ENCODE measurements at places on chromosomes 7 and 10.
A peak's percentile ranks its signal among the peaks of the same experiment; 100 is the strongest.

- peak; percentile 8 for DNase-seq
These were observed 181.3 kb upstream of the FZD1 start for GRCh38 chr7:91082852-91083495.

GRCh38 chr10:52701647-52702046, 70.9 kb downstream of the MBL2 start:
- DNase-seq = no peak

DNA sequence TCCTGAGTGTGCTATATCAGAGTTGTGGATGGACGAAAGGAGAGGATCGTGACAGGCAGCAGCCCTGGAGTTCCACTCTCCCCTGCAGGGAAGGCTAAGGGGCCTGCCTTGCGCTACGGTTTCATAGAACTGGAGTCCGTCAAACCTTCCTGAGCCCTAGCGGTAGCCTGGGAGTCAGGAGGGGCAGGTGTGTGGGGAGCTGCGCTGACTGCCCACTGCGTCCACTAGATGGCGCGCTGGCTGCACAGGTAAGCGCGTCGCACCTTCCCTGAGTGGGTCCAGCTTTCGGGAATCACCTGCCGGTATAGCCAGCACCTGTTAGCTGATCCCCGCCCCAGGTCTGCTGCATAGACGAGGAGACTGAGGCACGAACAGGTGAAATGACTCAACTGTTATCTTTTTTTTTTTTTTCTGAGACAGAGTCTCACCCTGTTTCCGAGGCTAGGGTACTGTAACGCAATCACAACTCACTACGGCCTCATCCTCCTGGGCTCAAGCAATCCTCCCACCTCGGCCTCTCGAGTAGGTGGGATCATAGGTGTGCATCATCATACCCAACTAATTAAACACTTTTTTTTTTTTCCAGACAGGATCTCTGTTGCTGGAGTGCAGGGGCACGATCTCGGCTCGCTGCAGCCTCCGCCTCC, 20.2 kb upstream of the BAIAP2L1 start:
- peak; percentile 73 for DNase-seq

GRCh38 chr10:78972160-78972946, 96.4 kb upstream of the ZMIZ1 start:
- DNase-seq = peak; percentile 49

DNA sequence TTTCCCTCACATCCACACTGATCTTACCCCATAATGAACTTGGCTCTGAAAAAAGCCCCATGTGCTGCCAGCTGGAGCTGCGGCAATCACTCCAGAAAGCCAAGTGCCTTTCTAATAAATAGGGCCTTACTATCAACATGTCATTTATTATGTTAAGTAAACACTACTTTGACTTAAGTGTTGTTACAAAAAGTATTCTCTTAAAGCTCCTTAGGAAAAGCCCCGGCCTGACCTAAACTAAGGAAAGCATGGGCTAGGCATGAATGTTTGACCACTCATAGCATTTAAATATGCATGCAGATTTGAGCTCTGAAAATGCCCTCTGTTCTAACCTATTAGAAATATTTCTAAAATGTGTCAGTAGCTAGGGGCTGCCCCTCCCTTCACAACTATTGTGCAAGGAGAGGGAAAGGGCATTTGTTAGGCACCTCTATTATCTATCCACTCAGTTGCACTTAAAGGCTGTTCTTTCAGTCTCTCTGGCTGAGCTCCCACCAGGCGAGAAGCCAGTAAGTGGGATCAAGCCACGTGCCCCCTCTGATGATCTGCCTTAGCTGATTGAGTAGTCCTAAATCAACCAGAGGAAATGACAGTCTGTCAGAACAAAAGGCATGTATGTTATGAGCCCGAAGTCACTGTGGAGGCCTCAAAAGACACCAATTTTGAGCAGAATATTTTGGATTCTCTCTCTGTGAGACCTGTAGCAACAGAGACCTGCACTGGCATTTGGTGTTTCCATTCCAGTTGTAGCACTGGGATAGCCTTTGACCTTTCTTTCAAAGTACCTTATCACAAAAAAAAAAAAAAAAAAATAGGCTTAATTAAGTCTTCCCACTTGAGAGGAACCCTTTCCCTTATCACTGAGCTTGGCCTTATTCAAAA, 77.1 kb downstream of the ITGB8 start:
- no peak for DNase-seq

GRCh38 chr7:4734587-4735345, 40.7 kb upstream of the AP5Z1 start:
- no peak for DNase-seq

GRCh38 chr7:17506095-17506494, 207.6 kb downstream of the AHR start:
- no peak for DNase-seq

DNA sequence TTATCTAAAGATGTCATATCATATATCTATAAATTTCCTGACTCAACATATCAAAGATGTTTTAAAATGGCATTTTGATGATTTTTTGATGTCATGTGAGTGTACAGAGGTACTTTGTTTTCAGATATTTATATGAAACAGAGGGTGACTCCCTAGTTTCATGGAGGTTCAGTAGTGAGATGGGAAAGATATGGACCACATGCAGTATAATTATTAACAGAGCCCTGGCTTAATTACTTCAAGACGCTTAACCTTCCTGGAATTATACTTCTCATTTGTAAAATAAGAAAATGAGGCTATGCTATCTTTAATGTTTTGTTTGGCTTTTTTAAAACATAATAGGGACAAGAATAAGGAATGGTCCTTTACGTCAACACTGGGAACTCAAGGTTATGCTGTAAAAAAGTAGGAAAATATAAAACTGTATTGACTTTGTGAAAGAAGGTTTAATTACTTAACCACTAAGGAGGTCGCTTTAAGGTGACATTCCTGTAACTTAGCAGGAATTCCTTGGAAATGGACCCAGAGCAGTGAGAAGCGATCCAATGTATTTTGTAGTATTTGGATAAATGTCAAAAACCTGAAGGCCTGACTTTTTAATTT, 821.0 kb upstream of the IGFBP3 start:
- DNase-seq = no peak

GRCh38 chr10:49568235-49568634, 29.3 kb upstream of the ERCC6 start:
- no peak for DNase-seq

- peak; percentile 61 for DNase-seq
These were observed 3.8 kb downstream of the CDK6 start for GRCh38 chr7:92832534-92833023.

DNA sequence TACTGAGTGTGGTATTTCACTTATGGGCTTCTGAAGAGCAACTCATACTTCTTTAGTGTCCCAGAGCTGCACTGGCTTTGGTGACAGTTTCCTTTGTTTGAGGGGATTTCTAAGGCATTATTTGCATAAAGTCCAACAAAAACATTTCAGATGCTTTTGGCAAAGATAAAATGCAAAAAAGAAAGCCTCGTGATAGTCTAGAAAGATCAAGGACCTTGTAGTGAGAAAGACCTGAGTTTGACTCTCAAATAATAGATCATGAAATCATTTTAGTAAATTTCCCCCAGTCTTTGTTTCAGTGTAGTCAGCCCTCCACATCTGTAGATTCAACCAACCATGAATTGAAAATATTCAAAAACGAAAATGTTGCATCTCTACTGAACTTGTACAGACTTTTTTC, 107.4 kb downstream of the EEPD1 start:
- no peak for DNase-seq

DNA sequence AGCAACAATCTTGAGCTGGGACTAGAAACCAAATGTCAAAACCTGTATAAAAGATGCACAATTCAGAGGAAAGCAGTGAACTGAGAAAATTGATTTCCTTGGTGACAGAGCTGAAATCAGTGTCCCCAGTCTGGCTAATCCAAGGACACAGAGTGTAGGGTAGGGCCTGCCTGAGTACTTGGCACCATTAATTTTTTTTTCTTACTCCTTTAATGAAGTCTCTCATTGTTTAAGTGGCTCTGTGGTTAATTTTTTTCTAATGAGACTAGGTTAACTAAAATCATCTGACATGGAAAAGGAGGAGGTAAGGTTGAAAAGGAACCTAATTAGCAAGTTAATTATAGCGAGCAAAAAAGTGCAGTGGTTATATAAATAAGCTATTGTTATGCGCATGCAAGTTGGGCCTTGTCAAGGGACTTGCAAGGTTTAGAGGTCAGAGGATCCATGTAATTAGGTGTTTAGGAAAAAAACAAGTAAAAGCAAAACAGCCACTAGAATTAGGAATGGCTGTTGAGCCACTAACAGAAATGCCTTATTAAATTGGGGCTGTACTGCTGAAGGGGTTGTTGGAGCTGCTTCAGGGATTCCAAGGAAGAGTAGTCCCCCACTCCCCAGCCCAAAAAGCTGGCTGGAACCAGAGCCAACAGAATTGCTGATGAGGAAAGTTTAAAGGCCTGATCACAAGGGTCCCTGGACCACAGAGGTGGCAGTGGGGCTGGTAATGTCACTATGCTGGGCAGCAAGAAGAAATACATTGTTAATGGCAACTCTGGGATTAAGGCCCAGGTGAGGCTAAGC, 58.9 kb upstream of the STRIP2 start:
- no peak for DNase-seq

- no peak for DNase-seq
These were observed 129.0 kb downstream of the INHBA start for GRCh38 chr7:41573862-41574261.

DNA sequence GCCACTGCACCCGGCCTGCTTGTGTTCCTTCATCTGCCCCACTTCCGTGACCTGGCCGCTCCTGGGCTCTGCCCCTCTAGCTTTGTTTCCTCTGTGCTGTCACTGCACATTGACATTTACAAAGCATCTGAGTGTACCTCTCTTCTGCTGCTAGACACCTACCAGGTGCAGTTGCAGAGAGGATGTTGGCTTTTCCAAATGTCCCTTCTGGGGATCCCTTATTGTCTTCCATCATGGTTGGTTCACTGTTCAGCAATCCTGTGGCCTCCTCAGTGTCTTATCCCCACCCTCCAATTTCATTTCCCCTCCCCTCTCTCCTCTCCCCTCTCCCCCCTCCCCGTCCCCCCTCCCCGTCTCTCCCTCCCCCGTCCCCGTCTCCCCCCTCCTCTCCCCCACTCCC, 13.8 kb downstream of the VWA2 start:
- no peak for DNase-seq

GRCh38 chr10:49163741-49164140, 24.4 kb downstream of the TMEM273 start:
- DNase-seq = no peak

DNA sequence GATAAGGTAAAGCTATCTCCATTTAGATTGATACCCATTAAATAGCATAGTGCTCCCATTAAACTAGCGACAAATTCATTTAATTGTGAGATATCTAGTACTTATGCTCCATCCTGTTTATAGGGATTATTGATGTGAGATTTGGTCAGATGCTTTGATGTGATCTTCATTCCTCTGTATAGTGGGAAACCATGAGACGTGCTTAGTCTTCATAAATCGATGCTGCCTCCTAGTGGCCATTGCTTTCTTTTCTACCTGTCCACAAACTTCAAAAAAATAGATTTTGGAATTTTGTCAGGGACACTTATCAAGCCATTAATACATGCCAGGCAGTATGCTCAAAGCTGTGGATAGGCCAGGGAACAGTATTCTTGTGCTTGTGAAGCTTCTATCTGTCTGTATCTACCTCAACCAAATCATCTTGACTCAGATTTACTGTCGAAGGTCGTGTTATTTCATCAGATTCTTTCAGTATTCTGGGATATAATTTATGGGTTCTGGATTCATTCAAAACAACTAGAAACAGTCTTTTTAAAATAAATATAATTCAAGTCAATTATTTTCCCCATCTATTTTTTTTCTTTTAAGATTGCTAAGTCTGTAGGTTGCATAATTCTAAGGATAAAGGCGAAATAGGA, 12.0 kb downstream of the LSM8 start:
- peak; percentile 82 for DNase-seq

All from erythroblast (primary cell).